ENCODE measurements at places on chromosomes 3 and 15.

GRCh38 chr3:127145266-127145665, 47.7 kb upstream of the PRR23E start:
- DNase-seq = no peak

DNA sequence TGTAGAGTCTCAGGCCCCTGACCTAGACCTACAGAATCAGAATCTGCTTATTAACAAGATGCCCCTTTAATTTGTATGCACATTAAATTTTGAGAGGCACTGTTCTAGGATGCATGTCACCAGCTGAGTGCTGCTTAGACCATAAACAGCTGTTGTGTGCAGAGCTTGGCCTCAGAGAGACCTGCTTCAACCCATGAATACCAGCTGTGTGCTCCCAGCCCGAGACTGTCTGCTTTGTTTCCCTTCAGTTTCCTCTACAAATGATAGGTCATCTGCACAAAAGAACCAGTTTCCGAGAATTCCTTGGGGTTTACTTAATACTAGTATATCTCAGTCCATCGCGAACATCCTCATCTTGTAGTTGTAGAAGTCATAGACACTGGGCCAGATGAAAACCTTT, 158.5 kb upstream of the PFN2 start:
- DNase-seq = no peak

GRCh38 chr15:95192923-95193322, 961.6 kb downstream of the MCTP2 start:
- DNase-seq = no peak

DNA sequence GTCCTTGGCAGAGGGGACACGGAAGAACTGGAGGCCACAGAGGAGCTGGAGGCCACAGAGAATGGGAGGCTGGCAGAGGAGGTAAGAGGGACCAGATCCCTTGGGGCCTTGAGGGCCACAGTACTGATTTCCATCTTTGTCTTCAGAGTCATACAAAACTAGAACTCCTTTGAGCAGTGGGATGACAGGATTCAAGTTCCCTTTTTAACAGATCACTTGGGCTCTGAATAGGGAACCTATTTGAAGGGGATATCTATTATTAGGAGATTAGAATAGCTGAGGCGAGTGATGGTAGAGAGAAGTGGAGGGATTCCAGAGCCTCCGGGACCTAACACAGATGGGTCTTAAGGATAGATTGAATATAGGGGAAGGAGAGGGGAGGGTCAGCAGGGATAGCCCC, 55.7 kb downstream of the OXNAD1 start:
- DNase-seq = no peak

DNA sequence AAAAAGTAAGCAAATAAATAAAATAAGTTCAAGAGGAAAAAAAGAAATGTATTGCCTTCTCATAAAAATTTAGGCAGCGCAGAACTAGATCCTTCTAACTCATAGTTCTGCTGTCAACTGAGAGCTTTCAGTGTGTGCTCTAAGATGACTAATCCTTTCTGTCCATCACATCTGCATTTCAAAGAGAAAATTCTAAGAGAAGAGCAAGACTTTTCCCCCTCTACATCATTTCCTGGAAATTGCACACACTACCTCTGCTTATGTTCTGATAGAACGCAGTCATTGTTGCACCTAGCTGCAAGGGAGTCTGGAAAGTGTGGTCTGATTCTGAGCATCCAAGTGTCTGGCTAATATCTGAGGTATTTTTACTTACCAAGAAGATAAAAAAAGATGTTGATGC, 39.6 kb upstream of the SLCO3A1 start:
- no peak for DNase-seq

DNA sequence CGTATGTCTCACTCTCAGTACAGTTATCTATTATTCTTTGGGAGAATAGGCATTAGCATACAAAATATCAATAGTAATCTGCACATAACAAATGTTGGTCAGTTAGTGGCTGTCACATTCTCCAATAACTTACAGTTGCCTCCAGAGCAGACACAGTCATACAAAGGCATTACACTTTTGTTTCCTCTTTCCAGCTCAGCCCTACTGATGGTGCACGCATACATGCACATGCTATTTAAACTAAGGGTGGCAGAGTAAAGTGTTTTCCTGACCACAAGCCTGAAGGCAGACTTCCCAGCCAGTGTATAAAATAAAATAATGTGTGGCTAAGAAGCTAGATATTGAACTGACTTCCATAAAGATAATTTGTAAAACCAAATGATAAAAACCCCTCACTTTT, 47.6 kb downstream of the PHLDB2 start:
- DNase-seq = no peak

DNA sequence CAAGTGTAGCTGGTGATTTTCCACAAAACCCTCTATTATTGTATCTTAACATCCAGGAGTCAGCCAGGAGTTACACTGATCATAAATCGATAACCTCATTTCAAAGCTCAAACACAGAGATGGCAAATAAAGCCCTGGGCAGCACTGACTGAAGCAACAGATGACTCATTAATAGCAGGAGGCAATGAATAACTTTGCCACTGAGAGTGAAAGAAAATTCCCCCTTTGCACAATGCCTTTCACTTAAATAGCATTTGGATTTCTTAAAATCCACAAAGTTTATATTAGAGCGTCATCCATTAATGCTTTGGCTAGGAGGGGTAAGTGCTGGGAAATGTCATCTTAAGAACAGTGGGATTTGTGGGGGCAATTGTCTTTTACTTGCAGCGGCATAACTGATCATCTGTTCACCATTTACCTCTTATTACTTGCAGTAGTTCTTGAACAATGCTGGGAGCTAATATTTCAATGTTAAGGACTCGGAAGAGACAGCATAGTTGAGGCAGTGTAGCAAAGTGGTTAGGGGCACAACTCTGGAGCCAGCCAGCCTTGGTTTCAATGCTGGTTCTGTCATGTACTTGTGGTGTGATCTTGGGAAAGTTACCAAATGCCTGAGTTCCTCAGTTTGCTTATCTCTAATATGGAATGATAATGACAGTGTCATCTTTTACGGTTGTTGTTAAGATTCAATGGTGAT, 630.4 kb upstream of the TBL1XR1 start:
- no peak for DNase-seq

All from activated naive CD8-positive, alpha-beta T cell treated with anti-CD3 and anti-CD28 coated beads, Interleukin-2, amount 50 U/mL, for 16 hours (primary cell).